ENCODE measurements at places on chromosomes 16 and 17.

GRCh38 chr16:23296994-23297393 lies 5.1 kb upstream of the SCNN1B start:
- no peak for DNase-seq

DNA sequence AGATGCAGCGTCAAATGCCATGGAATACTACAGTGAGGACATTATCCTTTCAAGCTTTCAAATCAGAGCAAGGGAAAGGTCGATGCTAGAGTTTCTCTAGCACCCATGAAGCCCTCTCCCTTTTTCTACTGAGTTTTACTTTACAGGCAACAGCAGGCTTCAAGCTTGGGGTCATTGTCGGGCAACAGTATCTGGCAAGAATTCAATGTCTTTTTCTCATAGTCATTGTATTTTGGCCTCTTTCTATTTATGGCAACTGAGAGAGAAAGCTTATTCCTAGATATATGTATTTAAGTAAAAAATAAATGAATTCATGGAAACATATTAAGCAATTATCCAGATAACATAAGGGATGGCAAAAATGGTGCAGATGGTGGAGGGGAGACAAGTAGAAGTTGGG lies 364 bp upstream of the CETP start:
- no peak for DNase-seq

DNA sequence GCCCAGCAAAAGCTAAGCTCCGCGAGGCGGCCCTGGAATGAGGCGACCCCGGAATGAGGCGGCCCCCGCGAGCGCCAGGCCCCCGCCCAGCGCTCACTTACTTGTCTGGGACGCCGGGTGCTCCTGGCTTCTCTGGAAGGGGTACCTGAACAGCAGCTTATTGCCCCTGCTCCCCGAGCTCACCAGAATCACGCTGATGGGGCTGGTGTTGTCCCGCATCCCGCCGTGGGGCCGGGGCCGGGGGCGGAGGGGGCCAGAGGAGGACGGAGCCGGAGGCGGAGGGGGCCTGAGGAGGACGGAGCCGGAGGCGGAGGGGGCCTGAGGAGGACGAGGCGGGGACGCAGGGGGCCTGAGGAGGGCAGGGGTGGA lies 440 bp downstream of the NPRL3 start:
- peak; percentile 13 for DNase-seq

DNA sequence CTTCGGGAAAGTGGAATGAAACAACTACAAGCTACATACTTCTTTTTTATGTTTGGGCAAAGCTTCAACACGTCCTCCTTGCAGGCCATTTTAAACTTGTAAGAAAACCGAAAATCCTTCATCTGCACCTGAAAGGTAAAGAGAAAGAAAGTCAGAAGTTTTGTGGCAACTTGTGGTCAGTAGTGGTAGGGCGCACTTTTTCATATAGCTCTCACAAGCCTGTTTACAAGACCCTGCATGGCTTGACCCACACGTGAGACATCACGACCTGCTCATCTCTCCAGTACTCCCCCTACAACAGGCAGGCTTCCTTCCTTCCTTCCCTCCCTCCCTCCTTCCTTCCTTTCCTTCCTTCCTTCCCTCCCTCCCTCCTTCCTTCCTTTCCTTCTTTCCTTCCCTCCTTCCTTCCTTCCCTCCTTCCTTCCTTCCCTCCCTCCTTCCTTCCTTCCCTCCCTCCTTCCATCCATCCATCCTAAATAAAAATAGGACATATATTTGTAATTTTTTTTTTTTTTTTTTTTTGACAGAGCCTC lies 48.7 kb upstream of the CLEC18B start:
- DNase-seq, result no peak

Data from activated T-cell treated with anti-CD3 and anti-CD28 coated beads for 4 hours (primary cell).